Stimulated activated CD8-positive, alpha-beta memory T cell treated with anti-CD3 and anti-CD28 coated beads, Interleukin-12 subunit alpha, Interleukin-12 subunit beta, amount 100 ng/mL, for 1 hour (primary cell): ENCODE measurements at places on chromosomes 12 and 14.

- no peak for DNase-seq
Measured at GRCh38 chr12:116544656-116545055, 14.5 kb upstream of the MAP1LC3B2 start.

GRCh38 chr12:119634743-119635142 is 33.2 kb upstream of the PRKAB1 start:
- DNase-seq = no peak

GRCh38 chr14:24463017-24463883 is 20.7 kb upstream of the SDR39U1 start:
- DNase-seq = no peak

GRCh38 chr12:98612696-98613334 is 19.3 kb downstream of the SLC25A3 start:
- no peak for DNase-seq

DNA sequence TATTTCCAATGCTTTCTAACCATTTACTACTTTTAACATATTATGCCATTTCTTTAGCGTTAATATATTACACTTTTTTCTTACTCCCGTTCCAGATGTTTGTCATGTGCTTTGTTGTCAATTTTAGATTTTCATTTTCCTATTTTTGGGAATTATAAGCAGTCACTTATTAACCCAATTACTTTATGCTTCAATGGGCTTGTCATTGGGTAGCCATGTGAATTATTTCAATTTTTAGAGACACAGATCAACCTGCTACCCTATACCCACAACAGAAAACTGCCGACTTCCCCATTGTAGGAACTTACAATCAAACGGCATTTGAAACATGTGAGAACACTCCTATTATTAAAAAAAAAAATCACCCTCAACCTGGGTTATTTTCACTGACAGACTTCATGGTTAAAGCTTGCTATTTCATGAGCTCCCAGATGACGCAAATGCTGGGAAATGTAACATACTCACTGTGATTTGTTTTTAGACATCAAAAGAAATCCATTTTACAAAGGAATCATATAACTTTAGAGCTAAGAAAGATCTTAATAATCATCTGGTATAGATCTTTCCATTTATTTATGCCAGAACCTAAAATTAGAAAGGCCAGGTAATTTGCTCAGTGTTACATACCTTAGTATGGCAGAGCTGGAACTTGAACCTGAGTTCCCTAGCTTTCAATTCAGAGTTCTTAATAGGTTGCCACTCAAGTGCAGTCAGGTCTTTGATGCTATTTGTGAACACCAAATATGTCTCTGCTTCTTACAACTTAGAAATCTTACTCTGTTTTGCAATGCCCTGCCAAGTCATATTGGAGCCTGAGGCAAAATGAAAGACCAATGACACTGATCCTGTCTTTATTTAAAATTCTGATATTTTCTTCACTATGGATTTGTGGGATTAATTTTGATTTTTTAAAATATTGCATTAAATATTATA is 340.4 kb downstream of the RAD51B start:
- no peak for DNase-seq

DNA sequence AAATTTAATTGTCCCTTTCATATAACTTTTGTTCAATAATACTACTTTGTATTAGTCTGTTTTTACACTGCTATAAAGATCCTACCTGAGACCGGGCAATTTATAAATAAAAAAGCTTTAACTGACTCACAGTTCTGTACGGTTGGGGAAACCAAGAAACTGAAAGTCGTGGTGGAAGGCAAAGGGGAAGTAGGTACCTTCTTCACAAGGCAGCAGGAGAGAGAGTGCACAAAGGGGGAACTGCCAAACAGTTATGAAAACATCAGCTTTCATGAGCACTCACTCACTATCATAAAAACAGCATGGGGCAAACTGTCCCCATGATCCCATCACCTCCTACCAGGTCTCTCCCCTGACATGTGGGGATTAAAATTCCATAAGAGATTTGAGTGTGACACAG is 1069.0 kb downstream of the FSCB start:
- no peak for DNase-seq
